ENCODE measurements at places on chromosomes 13 and 19.
A peak's percentile ranks its signal among the peaks of the same experiment; 100 is the strongest.

DNA sequence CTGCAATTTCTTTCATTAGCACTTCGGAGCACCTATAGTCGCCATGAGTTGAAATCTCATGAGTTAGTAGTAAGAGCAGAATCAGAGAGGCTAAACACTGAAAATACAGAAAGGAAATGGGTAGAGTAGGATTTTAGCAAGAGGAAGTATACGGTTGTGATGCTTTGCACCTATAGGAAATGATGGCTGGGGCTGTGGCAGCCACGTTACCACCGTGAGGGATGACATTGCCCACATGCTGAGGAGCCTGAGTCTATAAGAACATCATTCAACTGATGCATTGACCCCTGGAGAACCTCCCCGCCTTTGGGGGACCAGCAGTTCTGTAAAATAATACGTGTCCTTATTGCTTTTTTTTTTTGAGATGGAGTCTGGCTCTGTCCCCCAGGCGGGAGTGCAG lies 20.4 kb downstream of the FAM187B start:
- no peak for DNase-seq

GRCh38 chr13:30308548-30308947 lies 1.2 kb upstream of the KATNAL1 start:
- no peak for DNase-seq

DNA sequence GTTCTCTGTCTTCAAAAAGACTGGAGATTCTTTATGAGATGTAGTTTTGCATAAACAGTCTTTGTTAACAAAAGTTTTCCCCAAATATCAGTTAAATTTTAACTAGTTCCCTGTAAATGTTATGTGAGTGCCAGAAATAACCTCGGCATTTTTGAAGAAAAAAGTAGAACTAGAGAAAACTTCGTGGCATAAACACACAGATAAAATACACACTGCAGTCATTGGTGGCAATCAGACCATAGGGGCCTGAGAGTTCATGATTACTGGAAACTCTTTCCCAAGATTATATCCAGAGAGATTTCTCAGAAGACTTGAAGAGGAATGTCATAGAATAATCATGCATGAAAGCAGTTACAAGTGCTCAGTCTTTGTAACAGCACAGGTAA lies 190.0 kb downstream of the MZT1 start:
- DNase-seq: no peak

- no peak for DNase-seq
These were observed 20.4 kb downstream of the PROZ start for GRCh38 chr13:113178896-113179167.

- no peak for DNase-seq
These were observed 19.3 kb downstream of the COL4A2 start for GRCh38 chr13:110326263-110326904.

DNA sequence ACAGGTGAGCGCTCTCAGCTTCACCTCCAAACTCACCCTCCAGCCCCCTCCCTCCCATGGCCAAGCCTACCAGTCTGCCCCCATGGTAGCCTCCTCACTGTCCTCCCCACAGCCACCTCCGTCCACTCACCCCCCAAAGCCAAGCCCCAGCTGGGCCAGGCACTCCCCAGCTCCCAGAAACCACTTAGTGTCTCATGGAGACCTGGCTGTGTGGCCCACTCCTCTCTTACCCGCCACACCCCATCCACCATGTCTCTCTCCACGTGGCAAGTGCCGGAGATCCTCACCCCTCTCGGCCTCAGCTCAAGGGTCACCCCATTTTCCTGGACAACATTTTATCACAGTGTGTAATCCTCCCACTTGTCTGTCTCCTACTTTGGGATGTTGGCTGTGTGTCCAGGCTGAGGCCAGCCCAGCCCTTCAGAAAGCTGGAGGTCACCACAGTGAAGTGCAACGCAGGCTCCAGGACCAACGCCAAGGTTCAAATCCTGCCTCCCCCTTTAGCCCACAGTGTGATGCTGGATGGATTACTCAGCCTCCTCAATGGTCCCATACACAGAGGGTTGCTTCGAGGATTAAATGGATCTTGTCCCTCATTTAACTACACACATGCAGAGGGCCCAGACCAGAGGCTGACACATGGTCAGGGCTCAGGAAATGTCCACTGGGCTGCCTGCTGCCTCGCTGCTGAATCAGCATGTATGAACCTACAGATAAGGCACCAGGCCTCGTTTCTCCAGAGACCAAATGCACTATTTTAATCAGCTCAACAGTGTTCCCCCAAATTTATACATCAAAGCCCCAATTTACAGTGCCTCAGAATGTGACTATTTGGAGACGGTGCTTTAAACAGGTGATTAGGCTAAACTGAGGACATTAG lies 71.3 kb downstream of the CEBPG start:
- no peak for DNase-seq

GRCh38 chr19:10769533-10770491 lies 51.9 kb downstream of the DNM2 start:
- peak; percentile 88 for DNase-seq

GRCh38 chr13:79528356-79528755 lies 47.4 kb downstream of the NDFIP2 start:
- no peak for DNase-seq

DNA sequence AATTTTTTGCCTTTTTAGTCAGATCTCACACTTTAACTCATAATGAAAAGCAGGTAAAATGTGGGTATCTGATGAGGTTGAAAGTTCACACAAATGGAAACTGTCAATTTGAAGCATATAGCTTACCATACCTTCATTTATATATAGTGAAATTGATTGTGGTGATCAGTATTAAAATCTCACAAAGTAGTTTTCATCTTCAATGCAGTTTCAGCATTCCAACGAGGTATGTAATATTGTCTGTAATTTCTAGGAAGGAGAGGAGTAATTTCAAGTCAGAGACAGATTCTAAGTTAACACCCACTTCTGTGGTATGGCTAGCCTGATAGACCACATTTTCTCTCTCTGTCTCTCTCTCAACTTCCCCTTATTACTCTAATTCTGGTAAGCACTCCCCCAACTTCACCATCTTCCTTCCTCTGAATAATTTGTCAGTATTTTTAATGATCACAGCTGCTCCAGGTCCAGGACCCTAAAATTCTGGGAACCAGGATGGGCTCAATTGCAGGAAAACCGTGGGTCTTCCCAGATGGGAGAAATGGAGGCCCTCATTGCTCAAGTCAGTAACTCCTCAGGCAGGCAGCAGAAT lies 455.7 kb downstream of the FGF9 start:
- no peak for DNase-seq

DNA sequence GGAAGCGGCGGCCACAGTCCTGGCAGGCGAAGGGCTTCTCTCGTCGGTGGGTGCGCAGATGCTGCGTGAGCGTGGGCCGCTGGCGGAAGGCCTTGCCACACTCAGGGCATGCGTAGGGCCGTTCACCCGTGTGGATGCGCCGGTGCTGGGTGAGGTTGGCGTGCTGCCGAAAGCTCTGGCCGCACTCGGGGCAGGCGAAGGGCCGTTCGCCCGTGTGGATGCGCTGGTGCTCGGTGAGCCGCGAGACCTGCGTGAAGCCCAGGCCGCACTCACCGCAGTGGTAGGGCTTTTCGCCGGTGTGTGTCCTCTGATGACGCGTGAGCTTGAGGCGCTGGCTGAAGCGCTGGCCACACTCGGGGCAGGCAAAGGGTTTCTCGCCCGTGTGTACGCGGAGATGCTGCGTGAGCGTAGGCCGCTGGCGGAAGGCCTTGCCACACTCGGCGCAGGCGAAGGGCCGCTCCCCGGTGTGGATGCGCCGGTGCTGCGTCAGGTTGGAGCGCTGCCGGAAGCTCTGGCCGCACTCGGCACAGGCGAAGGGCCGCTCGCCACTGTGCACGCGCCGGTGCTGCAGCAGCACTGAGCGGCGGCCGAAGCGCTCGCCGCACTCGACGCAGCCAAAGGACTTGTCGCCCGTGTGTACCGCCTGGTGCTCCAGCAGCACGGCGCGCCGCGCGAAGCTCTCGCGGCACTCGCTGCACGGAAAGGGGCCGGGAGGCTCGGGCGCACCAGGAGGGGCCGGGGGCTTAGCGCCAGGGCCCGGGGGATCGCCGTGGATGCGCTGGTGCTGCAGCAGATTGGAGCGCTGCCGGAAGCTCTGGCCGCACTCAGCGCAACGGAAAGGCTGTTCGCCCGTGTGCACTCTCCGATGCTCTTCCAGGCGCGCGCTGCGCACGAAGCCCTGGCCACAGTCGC lies 4.0 kb upstream of the UBE2M start:
- DNase-seq: peak; percentile 34

- no peak for DNase-seq
These were observed 1.1 kb upstream of the HMGB1 start for GRCh38 chr13:30466841-30467252.

- no peak for DNase-seq
These were observed 12.2 kb upstream of the SLC7A9 start for GRCh38 chr19:32881766-32882165.

- DNase-seq: no peak
These were observed 7.6 kb downstream of the EPS8L1 start for GRCh38 chr19:55083004-55083850.

DNA sequence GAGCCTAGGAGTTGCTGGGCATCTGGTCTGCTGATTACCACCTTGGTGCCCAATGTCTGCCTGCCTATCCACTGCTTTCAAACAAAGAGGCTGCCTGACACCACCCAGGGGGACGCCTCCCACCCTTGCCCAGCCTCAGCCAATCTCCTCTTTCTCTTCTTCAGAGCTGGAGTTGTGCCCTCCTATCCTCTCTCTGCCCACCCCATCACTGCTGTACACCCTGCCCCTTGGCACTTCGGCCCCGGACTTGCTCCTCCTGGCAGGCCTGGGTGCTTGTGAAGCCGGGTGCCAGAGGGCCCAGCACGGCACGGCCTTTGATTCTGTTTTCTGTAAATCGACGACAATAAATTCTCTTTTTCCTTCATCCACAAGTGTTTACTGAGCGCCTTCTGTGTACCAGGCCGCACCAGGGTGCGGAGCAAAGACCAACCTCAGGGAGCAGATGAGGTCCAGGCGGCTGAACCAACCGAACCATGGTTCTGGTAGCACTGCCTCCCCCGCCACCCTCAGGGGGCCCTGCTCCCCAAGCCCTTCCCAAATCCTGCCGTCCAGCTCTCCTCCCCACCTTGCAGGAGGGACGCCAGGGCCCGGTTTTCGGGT lies 5.0 kb downstream of the RNF225 start:
- no peak for DNase-seq

- no peak for DNase-seq
These were observed 63.4 kb upstream of the TNFRSF19 start for GRCh38 chr13:23506807-23507291.

DNA sequence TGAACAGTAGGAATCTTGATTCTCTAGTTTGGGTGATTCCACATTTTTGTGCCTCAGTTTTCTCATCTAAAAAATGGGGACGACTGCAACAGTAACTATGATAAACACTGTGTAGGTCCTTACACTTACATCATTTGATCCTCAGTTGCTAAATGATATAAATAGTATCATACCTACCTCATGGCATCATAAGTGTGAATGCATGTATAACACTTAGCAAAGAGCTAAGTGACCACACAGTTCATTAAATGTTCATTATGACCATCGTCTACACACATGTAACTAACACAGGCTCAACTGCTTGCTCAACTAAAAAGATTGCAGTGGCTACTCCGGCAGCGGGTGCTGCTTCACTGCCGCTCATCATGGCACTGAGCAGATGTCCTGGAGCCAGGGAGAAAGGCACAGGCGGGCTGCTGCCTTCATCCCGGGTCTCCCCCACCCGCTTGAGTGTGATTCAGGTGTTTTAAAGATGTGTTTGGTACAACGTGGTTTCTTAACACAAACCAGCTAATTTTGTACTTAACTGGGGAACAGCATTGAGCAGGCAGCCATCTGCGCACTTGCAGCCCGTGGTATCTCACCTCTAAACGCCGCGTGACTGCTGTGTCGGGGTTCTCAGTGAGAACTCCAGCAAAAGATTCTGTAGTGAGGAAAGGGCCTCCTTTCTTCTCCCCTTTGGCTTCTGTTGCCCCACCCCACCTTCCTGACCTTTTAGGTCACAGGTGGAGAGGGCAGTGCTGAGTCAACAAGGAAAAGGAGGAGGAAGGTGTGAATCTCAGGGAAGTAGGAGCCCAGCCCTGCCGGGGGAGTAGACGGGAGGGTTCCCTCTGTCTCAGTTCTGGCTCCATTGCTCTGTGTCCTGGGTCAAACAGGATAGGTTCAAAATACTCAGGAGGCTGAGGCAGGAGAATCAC lies 11.7 kb upstream of the ACTN4 start:
- no peak for DNase-seq

DNA sequence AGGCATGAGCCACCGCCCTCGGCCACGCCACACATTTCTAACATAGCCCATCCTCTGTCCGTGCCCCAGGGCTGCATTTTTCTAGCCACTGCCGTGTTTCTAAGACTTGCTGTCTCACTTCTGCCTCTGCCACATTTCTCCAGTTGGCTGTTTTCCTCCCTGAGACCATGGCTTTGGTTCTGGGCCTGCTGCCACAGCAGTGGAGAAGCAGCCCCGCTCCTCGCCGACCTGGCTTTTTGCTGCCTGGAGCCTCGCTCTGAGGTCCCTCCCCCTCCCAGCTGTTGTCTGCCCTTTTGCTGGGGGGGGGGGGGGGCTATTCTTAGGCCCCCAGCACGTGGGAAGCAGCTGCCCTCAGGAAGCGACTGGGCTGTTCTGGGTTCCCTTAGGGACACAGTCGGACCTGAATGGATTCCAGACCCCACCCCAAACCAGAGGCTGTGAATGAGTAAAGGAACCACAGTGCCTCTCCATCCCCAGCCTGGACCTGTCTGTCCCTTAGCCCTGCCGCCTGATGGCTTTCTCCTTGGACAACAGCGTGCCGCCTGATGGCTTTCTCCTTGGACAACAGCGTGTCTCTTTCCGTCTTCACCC lies 3.3 kb downstream of the GYS1 start:
- peak; percentile 98 for DNase-seq

- DNase-seq: no peak
These were observed 843.0 kb downstream of the PCDH17 start for GRCh38 chr13:58474581-58474980.

DNA sequence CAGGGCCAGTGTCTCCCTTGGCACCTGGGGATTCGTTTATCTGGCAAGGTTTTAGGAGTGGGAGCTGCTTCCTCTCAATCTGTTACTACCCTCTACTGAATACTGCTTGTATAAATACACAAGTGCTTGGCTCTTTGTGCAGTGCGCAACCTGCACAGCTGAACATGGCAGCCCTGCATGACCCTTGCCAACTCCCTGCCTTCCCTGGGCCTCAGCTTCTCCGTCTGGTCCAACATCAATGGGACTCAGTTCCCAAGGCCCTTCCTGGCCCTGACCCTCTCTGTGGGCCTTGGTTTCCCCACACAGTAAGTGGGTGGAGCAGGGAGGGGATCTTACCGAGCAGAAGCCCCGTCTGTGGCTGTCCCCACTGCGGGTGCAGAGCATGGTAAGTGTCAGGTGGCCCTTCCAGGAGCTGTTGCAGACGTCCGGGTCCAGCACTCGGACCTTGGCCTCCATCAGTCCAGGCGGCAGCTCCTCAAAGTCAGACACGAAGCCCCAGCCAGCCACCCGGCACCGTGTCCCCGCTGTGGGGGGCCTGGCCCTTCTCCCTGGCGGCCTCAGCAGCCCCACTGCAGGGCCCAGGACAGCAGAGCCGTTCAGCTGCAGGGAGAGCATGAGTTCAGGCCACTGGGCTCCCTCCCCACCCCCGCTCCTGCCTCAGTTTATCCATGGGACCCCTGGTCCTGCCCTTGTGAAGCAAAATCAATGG lies 8.5 kb downstream of the PRSS57 start:
- DNase-seq: no peak
